ENCODE measurements at places on chromosomes 16 and 17.

GRCh38 chr16:23512168-23512695 lies 1.9 kb upstream of the GGA2 start:
- no peak for DNase-seq

DNA sequence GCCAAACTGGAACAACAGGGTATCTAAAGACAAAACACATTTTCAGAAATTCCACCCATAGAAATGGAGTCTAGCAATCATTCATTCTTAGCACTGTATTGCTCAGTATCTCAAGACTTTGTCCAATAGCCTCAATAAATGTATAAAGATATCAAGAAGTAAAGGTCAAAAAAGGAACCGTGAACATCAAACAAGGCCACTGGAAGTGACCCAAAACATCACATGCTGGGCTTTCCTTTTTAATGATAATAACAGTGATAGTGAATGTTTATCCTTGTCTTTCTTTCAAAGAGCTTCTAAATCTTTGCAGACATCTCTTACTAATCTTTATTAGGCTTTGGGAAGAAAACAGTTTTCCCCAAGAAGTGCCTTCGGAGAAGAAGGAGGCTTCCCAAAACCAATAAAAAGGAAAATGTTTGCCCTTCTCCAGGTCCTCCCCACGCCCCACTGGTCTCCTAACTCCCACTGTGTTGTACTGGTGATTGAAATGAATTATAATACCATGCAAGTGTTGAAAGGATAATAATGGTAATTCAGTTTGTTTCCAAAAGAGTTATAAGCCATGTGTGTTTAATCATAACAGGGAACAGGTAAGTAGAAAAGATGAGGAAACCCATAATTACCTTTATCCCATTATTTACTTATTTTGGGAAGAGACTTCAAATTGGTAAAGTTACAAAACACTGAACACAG lies 18.6 kb downstream of the RNF43 start:
- DNase-seq, result no peak

- DNase-seq, result no peak
Measured at GRCh38 chr16:59113004-59113670, 379.0 kb upstream of the GOT2 start.

DNA sequence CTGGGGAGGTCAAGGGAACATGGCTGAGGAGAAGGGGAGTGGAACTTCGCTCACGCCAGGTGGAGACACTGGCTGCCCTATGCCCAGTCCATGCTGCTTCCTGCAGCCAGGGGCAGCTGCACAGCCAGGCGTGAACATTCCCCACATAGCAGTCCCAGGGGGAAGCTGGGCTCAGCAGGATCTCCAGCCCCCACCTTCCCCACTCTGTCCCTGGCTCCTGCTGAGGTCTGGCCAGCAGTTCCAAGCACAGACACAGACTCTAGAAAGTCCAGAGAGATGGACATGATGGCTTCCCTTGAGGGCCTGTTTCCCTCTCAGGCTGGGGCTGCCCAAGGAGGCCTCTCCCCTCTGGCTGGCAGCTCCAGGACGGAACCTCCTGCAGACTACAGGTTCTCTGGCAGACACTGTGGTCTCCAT lies 9.3 kb downstream of the JUP start:
- no peak for DNase-seq

GRCh38 chr16:35398180-35398579 lies 1938.8 kb downstream of the TP53TG3F start:
- DNase-seq, result no peak

GRCh38 chr17:64662774-64663367 lies 764 bp upstream of the SMURF2 start:
- no peak for DNase-seq

- DNase-seq, result peak; percentile 93
Measured at GRCh38 chr17:82450357-82451106, at the start of gene CYBC1. Gene CYBC1, minus strand, starts transcription at chr17:82450752. Its CDS starts 1,498 bp downstream, at chr17:82449254.

DNA sequence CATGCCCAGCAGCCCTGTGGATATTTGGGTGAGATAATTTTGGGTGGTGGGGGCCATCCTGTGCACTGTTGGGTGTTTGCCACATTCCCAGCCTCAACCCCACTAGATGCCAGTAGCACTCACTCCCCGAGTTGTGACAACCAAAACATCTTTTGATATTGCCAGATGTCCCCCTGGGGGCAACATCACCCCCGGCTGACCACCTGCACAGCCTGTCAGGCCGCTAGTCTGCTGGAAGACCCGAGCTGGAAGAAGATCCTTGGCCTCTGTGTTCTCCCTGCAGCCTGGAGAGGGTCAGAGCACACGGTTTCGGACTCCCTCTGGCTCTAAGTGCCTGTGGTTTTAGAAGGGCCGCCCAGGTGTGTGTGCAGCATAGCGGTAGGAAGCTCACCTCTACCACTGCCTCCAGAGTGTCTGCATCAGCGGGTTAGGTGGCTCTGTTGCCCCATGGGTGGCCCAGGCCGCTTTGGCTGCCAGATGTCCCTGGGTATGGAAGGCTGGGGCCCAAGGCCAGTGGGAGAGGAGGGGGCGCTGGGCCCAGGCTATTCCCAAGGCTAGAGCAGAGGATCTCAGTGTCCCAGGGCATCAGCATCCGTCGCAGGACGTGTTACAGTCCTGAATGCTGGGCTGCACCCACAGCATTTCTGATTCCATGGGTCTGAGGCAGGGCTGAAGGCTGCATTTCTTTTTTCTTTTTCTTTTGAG lies 195.8 kb upstream of the GSE1 start:
- DNase-seq, result no peak

DNA sequence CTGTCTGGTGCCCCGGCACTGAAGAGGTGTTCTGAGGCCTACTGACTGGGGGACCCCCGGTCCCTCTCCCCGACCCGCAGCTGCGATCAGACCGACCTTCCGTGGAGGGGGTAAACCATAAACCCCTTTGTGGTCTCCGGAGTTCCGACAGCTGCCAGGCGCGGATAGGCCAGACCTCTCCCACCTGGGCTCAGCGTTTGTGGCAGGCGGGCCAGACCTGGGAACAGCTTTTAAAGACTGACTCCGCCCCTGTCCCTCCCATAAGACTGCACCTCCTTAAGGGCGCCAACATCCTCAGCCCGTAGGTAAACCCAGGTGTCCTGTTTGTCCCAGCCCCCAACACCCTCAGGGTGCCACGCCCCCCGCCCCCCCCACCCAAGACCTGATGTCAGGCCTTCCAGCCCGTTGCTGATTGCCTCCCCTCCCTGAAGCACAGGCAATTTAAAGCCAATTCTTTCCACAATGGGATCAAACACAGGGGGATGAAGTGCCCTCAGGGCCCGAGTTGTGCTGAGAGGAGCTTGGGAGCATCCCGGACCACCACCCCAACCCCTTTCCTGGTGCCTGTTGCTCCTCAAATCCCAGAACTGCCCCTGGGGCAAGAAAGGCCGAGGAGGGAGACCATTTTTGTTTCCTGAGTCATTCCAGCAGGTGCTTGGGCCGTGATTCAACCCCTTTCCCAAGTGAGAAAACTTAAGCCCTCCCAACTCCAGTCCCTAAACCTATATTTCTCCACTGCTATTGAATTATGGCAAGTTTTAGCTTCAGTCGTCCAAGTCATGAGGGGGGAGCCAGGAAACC lies at the start of gene SOX15:
TSS of gene SOX15 (minus strand) at position 204 of the 801 bp plus-strand sequence. CDS start 418 bp downstream, outside the sequence.
- DNase-seq, result no peak

GRCh38 chr17:13359774-13360173 lies 242.0 kb downstream of the HS3ST3A1 start:
- no peak for DNase-seq

GRCh38 chr17:20066253-20066652 lies 57.1 kb downstream of the SPECC1 start:
- DNase-seq, result no peak

DNA sequence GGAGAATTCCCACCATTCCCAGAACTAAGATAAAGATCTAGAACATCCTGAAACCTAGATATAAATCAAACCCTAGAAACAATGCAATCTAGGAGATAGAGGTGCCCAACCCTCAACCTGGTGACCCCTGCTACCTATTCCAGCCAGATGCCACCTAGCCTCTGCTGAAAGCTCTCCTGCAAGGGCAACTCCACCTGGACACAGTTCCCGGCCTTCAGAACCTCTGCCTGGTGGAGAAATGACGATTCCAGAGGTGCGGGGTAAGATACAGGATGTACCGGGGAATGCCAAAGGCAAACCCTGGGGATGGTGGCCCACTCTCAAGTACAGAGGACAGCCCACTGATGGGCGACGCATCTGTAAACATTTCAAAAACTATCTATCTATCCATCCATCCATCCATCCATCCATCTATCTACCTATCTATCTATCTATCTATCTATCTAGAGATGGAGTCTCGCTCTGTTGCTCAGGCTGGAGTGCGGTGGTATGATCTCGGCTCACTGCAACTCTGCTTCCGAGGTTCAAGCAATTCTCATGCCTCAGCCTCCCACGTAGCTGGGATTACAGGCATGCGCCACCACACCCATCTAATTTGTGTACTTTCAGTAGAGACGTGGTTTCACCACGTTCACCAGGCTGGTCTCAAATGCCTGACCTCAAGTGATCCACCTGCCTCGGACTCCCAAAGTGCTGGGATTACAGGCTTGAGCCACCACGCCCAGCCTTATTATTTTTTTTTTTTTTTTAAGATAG lies 19.0 kb downstream of the MEAK7 start:
- no peak for DNase-seq

- DNase-seq, result no peak
Measured at GRCh38 chr17:11996722-11997146, 541 bp downstream of the ZNF18 start.

DNA sequence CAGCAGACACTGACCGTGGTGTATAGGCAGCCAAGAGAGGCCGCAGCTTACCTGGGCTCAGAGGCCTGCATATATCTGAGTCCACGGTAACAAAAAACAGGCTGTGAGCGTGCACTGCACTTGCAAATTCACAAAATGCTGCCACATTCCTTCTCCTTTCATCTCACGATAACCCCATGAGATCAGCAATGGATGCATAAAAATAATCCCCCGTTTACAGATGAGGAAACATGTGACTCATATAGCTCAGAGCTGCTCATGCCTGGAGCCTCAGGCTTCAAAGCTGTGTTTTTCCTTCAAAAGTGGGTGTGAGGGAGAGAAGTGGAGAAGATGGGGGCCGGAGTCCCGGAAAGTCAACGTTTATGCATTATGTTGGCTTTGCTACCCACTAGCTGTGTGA lies 118.3 kb upstream of the FOXF1 start:
- DNase-seq, result no peak

GRCh38 chr16:1907226-1907860 lies 10.9 kb downstream of the HS3ST6 start:
- no peak for DNase-seq

DNA sequence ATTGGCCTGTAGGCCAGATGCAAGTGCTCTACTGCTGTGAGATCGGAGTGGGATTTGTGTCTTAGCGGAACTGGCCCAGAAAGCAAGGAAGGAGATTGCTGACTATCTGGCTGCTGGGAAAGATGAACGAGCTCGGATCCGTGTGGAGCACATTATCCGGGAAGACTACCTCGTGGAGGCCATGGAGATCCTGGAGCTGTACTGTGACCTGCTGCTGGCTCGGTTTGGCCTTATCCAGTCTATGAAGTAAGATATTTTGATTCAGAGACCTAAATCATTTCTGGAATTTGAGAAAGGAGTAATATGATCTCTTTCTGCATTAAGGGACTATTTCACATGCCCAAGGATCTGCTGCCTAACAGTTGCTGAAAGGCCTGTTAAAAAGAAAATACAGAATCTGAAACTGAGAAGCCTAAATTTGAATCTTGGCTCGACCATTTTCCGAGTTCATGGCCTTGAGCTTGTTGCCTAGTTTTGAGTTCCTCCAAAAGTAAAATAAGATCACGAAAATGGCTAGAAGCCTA lies 21.1 kb downstream of the IST1 start:
- no peak for DNase-seq

DNA sequence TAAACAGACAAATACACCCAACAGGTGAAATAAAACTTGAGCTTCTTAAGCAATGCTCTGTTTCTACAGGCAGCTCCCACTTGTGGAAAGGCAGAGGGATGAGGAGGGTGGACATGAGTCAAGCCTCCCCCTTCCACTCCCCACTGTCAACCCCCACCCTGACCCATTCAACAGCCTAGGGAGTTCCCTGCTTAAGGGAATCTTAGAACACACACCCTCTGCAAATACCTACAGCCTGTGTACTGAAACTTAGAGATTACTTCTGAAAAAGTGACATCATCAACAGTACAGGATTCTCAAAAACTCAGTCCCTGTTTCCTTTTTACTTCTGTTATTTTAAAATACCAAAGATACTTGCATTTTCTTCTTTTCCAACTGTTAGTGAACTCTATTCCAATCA lies 345.4 kb downstream of the SOX9 start:
- DNase-seq, result peak; percentile 56

DNA sequence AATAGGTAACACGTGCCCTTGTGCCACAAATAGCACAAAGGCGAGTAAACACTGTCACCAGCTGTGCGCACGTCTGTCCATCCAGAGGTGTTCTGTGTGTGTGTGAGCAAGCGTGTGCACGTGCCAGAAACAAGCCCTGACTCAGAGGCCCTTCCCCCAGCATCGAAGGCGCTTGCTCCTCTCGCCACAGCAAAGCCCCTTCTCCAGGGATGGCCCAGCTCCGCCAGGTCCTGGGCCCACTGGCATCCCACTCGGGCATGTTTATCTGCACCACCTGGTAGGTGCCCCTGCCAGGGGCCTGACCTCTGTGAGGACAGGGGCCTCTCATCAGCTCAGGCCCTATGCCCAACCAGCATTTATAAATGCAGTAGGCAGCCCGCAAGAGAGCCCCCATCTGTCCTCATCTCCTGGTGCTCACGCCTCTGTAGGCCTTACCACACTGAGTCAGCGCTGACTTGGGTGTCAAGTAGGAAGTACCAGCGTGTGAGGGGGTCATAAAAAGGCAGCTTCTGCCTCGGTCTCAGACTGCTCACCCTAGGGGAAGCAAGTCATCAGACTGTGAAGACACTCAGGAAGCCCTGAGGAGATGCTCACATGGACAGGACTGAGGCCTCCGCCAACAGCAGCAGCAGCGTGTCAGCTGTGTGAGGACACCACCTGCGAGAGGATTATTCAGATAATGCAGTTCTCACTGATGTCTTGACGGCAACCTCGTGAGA lies 10.8 kb downstream of the TMEM235 start:
- peak; percentile 73 for DNase-seq

DNA sequence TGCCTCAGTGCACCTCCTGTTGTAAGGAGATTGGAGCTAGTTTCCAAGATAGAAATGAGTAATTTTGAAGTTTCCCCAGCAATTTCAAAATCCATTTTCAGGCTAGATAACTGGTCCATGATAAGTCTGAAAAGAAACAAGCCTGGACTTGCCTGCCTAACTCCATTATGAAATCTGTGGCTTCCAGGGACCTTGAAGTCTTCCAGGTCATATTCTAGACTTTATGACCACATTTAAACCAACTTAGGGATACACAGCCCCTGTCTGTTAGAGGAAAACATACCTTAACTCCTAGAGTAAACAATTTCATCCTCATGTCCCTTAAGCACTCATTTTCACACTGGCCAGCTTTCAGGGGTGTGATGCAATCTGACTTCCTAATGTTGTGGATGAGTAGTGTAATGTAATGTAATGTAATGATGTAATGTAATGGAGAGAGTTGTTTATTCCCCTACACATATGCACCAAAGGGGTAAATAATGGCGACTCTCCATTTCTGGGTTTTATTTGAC lies 96.7 kb upstream of the FAM20A start:
- no peak for DNase-seq
